Stimulated activated CD4-positive, alpha-beta T cell treated with anti-CD3 and anti-CD28 coated beads, Interleukin-12 subunit alpha, Interleukin-12 subunit beta, amount 100 ng/mL, for 4 hours (primary cell): ENCODE measurements at places on chromosomes 1 and 21.

- no peak for DNase-seq
Observed at GRCh38 chr1:103516283-103516682, 9.2 kb upstream of the RNPC3 start.

GRCh38 chr21:20163167-20163566 is 835.0 kb upstream of the NCAM2 start:
- no peak for DNase-seq

GRCh38 chr1:183911285-183911684 is 106.4 kb downstream of the RGL1 start:
- no peak for DNase-seq

DNA sequence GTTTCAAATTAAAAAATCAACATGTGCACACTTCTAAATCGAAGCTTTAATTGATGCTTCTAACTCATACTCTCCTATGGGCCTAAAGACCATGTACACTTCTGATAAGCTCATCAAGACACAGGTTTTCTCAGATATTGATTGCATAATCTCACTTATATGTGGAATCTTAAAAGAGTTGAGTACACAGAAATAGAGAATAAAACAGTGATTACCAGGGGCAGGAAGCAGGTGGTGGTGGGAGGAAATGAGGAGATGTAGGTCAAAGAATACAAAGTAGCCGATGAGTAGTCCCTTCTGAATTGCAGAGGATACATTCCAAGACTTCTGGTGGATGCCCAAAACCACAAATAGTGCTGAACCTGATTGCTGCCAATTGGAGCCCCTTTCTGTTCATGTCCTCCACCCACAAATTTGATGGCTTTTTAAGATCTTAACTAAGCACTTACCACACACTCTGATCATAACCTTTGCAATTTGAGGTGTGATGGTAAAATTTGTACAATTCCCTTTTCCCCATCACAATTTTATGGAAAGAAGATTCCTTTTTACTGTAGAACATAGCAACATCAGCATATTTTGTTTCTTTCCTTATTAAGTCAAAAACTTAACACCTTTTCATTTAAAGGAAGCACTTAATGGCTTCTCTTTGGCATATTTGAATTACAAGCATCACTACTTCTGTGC is 3.3 kb upstream of the CD1B start:
- no peak for DNase-seq

GRCh38 chr1:236021424-236022135 is 43.3 kb downstream of the NID1 start:
- no peak for DNase-seq

- DNase-seq = no peak
Observed at GRCh38 chr1:211343607-211344006, 17.0 kb downstream of the TRAF5 start.

DNA sequence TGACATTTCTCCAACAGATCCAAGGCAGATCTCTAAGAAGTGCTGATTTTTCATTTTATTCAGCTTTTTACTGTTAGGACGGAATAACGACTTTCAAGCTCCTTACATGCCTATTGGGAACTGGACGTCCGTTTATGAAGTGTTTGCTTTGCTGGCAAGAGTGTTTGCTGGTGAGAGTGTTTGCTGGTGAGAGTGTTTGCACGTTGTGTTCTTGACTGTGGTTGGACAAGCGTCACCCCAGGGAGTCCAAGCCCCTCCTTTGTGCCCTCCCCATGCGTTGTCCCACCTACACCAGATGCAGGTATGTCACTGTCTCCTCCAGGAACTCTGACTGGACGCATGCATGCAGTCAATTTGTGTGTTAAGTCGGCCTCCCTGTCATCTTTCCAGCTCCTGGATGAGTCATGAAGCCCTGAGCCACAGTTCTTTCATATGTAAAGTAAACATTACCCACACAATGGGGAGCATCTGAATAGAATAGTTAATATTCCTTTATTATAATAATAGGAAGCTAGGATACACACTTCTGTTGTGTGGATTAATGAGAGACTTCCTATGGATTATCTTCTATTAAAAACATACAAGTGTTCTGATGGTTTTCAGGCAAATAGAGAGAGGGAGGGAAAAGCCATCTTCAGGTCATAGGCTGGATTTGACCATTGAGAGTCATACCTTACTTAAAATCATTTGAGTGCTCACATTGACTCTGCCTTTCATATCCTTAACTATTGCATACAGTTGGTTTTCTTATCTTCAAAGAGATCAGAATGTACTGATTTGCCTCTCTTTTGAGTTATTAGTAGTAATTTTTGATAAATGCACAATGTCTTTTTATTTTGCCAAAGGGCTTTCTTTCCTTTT is 119.2 kb downstream of the GALNT2 start:
- DNase-seq = no peak

GRCh38 chr1:13514821-13515220 is 1.0 kb upstream of the LRRC38 start:
- no peak for DNase-seq

- DNase-seq = no peak
Observed at GRCh38 chr21:39842741-39843459, 24.3 kb upstream of the PCP4 start.
